ENCODE measurements at places on chromosomes 6 and 20.
A peak's percentile ranks its signal among the peaks of the same experiment; 100 is the strongest.

DNA sequence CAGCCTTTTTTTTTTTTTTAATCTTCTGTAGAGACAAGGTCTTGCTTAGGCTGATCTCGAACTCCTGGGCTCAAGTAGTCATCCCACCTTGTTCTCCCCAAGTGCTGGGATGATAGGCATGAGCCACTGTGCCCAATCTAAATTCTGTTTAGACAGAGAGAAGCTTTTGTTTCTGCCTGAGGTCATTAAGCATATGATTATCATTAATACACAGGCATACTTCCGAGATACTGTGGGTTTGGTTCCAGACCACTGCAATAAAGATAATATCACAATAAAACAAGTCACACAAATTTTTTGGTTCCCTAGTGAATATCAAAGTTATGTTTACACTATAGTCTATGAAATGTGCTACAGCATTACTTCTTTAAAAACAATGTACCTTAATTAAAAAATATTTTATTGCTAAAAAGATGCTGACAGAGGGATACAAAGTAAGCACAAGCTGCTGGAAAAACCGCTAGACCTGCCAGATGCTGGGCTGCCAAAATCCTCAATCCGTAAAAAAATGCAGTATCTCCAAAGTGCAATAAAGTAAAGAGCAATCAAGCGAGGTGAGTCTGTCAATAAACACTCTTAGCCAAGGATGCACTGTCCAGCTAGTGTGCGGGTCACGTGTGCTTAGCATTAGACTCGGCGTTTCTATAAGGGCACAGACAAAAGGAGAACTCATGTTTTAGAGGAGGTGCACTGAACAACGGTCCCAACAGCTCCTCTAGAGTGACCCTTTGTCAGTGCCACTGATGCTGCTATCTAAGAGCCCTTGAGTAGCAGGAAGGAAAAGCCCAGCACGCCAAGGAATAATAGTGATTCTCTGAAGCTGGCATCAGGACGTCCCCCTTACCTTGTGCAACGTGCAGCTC, 16.1 kb downstream of the TXNDC5 start:
- no peak for DNase-seq

GRCh38 chr6:129324345-129324744, 385.6 kb downstream of the ARHGAP18 start:
- no peak for DNase-seq

DNA sequence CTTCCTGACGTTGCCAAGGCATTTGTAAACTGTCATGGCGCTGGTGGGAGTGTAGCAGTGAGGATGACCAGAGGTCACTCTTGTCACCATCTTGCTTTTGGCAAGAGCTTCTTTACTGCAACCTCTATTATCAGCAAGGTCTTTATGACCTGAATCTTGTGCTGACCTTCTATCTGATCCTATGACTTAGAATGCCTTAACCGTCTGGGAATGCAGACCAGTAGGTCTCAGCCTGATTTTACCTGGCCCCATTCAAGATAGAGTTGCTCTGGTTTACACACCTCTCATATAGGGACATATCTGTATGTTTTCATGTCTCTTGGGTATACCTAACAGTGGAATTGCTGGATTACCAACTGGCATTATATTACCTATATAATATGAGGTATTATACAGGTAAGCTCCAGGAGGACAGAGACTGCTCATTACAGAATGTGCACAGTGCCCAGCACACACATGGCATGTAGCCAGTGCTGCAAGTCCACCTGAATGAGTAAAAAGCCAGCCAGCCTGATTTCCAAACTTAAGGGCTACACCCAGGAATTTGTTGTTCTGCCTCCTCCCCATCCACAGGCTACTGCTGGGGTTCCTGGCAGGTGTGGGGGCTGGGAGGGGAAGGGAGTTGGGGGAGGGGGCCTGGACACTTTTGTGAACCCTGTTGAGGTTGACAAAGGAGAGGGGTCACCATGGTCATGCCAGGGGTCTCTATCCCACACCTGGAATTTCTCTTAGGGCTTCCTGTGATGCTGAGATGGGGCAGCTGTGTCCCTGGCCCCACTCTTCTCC, 35.2 kb upstream of the BLCAP start:
- no peak for DNase-seq

- DNase-seq, result no peak
These were observed 32.4 kb upstream of the TCP11 start for GRCh38 chr6:35173427-35174087.

GRCh38 chr20:391041-391711, 10.6 kb downstream of the TRIB3 start:
- DNase-seq, result no peak

GRCh38 chr20:53829255-53829723, 235.7 kb upstream of the ZNF217 start:
- no peak for DNase-seq

GRCh38 chr20:8790442-8791074, 278.3 kb upstream of the PLCB4 start:
- DNase-seq, result peak; percentile 15

GRCh38 chr20:17928211-17928611, 40.4 kb downstream of the SNX5 start:
- DNase-seq, result no peak

DNA sequence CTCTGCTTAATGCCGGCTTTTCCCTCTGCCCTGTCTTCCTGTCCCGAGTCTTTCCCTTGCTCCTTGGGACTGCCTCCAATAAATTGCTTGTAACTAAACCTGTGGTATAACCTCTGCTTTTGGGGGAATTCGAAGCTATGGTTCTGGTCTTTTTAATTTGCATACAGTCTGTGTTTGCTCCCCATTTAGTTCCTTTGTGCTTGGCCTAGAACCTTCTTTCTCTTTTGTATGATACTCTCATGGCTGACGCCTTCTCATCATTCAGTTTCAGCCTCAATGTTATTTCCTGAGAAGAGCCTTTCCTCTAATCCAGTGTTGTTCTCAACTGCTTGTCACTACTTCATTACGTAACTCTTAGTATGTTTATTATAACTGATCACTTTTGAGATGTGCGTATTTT, 248.0 kb downstream of the PHF3 start:
- no peak for DNase-seq

DNA sequence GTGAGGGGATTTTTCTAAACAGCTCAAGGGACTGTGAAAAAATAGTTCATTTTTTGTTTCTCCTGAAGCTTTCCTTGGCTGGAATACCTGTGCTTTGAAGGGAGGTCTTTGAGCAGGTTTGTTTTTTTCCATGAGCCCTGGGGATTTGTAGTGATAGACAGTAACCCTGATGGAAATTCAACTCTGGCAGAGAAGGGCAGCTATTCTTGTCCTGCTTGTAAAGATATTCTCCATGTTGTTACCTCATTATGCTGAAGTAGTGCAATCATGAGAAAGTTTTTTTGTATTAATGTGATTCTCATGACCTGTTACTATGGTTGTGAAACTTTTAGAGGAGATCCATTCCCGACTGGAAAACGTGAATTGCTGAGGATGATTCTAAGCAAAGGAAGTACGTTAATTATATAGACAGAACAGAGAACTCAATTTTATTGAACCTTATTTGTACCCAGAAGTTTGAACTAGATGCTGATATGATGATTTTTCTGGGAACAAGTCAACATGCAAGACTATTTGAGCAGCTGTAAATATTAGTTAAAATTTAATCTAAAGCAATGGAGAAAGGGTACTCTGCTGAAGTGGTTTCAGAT, 12.5 kb downstream of the UTRN start:
- DNase-seq, result no peak

DNA sequence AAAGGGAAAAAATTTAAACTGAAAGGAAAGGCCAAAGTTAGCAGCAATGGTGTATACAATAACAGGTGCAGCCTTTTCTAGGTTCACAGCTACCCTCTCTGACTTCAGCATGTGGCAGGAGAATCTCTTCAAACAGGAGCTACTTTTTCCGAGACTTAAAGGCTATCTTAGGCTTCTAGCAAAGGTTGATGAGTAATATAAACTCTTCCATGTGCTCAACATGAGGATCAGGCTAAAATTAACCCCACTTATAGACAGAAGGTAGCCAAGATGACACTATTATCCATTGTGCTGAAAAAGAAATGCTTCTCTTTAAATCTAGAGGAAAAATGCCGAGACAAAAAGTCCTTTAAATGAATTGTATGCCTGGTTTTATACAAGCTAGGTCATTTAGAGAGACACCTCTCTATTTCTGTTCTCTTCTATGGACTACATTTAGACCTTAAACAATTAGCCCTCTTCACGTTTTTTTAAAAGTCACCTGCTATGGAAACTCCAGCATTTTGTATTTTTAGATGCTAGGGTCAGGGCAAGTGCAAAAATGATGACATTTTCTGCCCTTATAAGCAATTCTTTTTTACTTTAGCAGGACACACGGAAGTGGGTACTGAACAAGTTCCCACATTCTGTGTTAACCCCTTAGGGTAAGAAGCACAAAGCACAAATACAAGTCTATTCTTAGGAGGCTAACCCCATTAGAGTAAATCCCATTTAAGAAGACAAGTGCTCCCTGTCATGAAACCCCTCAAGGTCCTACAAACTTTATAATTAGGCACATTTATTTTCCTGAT, 216.8 kb upstream of the CITED2 start:
- no peak for DNase-seq

- DNase-seq, result no peak
These were observed 71.7 kb upstream of the LY86 start for GRCh38 chr6:6516666-6517458.

- no peak for DNase-seq
These were observed 936.6 kb upstream of the MAP3K7 start for GRCh38 chr6:91523511-91523910.

DNA sequence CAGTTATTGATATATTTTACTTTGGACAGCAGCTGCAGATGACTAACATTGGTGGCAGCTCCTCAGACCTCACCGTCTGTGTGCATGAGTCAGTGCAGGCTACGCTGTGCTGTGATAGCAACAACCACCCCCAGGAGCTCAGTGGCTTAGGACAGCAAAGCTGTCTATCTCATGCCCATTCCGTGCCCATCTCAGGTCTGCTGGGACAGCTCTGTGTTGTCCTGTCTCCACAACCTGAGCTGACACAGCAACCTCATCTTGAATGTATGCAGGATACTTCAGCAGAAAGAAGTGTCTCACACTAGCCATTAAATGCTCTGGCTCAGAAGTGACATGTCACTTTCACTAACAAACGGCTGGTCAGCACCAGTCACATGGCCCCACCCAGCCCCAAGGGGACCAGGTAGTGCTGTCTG, 47.7 kb downstream of the BANF2 start:
- no peak for DNase-seq
